ENCODE measurements at places on chromosomes 2 and 18. TPM values are rescaled to one million over a fixed set of nuclear protein-coding genes. Genes with fewer than 3 reads are reported as not detected.

ALPP gene
- not detected for polyA plus RNA-seq

DNA sequence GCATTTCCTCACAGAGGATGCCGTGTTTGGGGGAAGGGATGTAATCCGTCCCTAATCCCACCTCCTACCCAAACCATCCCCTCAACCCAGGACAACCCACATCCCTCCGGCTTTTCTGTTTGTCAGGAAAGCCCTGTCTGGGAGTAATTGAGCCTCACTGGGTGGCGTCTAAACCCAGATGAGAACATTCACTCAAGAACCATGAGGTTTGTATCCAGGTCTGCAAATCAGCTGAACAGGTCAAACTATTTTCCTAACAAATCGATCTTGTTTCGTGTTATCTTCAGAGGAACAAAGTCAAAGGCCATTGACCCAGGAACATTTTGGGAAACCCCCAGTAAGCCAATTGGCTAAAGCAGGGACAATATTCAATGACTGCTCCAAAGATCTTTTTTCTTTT is 25.7 kb downstream of the CYP27C1 start:
- no peak for DNase-seq

DNA sequence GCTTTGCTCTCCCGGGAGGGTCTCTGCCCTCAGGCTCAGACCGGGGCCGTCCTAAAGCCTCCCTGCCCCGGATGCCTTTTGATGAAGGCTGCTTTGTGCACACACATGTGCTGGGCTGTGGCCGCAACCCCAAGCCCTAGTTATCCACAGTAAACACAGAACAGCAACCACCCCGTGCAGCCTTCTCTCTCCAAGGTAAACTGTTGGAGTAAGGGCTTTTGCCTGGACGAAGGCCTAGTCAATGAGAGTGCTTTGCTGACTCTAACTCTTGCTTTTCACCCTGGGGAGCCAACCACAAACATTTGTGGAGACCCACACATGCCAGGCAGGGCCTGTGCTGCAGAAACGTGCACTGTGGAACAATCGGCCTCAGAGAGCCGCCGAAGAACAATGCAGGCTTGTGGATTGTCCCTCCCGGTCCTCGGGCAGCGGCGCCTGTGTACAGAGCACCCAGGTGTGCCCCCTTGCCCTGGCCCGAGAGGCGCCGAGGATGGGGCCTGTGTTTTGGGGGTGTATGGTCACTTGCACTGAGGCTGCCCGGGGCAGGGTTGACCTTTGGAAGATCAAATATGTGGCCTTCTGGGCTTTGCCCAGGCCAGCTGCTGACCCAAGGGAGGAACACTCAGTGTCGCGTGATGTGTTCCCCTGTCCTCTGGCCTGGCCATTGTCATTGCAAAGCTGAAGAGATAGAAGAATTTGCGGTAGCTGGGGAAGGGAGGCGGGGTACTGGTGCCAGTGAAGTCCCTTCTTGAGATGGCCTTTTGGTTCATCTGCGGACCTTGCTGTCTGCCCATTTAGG is 37.0 kb downstream of the CTIF start:
- no peak for DNase-seq

DNA sequence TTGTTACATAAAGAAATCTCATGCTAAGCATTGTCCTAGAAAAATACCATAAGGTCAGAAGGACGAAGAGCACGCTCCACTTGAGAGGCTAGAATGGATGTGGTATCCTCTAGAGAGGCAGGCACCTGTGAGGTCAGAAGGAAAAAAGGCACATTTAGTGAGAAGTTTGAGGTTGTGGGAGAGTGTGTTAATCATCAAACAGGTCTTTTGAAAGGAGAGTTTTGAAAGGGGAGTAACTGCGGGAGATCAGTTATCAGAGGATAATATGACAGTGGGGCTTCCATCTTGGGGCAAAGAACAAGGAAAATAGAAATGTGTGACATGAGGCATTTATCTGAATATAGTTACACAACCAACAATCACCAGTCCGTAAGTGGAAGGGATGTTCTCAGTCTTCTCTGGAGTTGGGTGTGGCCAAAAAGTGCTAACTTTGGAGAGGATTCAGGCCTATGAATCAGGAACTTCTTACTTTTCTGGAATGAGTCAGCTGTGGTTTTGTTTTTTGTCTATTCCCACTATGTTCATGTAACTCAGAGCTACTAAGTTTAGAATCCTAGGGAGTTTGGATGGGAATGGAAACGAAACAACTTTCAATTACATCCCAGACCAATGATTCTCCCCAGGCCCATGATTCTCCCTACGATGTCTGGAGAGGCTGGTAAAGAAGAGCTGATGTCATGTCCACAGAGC is 451.4 kb upstream of the ST6GAL2 start:
- DNase-seq = no peak

BOLL gene
- polyA plus RNA-seq = not detected

GRCh38 chr2:184338771-184339170 is 259.6 kb upstream of the ZNF804A start:
- no peak for DNase-seq

M1AP gene
- polyA plus RNA-seq = 0.23 TPM

DNA sequence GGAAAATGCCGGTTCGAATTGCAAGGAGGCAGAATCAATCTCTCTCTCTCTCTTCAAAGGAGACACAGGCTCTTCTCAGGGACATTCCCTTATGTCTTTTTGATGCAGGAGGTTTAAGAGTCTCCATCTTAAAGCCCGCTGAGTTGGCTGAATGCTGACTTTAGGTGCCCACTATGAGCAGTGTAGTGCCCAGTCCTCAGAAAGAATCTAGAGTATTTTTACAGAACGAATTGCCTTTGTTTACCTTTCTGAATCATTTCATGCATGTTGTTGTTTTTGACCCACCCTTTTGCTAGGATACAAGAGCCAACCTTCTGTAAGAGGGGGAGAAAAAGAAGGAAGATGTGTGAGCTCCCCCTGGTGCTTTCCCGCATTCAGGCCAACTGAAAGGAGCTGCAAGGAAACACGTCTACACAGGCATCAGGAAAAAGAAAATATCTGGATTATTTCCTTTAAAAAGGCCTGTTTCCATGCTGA is 193.5 kb upstream of the TCF4 start:
- peak; percentile 42 for DNase-seq

DNA sequence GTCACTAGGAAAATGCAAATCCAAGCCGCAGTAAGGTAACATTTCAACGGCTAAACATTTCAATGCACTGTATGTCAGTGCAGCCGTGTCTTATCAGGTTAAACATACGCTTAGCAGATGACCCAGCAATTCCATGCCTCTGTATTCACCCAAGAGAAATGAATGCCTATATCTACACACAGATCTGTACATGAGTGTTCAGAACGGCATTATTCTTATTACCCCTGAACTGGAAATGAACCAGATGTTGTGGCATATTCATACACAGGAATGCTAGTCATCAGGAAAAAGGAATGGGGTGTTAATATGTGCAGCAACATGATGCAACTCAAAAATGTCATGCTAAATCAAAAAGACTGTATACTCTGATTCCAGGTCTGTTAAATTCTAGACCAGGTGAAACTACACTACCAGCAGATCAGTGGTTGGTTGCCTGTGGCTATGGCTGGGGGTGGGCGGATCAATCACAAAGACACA is 80.4 kb upstream of the RPL31 start:
- no peak for DNase-seq

DNA sequence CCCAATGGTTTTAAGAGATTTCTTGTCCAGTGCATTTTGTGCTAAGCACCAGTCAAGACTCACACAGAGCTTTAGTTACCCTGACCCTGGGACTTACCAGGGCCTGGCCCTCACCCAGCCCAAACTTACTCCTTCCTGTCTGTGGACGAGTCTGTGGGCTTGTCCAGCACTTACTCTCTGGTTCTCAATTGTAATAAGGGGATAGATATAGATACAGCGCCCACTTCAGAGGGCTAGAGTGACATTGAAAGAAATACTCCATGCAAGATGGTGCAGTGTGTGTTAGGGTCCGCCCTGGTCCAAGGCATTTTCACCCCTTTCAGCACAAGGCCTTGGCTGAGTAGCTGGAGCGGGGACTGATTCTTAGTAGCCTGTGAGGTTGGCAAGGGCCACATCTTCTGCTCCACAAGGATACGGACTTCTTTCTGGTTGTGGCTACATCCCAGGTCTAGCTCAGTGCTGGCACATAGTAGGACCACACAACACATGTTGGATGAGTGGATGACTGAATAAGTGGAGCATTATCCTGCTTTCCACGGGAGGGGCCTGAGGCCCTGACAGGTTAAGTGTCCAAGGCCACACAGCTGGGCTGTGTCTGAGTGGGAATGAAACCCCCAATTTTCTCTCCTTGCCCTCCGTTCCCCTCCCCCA is 3.8 kb upstream of the ARID5A start:
- DNase-seq = no peak

GRCh38 chr2:225192869-225193268 is 150.6 kb upstream of the DOCK10 start:
- no peak for DNase-seq

- DNase-seq = no peak
Measured at GRCh38 chr2:212683346-212684097, 144.9 kb upstream of the ERBB4 start.

DNA sequence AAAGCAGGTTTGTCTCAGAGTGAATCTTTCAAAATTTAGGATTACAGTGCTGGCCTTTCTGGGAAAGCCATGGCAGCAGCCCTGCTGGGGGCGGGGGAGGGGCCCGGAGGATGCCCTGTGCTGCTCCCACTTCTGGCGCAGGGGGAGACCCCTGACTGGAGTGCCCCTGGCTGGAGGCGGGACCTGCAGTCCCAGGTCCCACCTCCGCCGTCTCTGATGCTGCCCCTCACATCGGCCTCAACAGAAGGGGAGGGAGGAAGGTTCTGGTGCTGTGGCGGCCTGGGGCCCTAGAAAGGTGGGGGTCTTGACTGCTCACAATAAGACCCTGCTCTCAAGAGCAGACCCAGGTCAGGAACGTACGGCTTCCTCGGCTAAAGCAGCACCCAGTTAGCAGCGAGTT is 216.4 kb downstream of the TWIST2 start:
- no peak for DNase-seq

GRCh38 chr2:74582184-74582583 is 27.7 kb downstream of the DOK1 start:
- DNase-seq = no peak

GRCh38 chr2:193520709-193521458 is 1326.2 kb upstream of the TMEFF2 start:
- DNase-seq = no peak

GRCh38 chr18:61360404-61361383 is 27.5 kb downstream of the CDH20 start:
- no peak for DNase-seq

GRCh38 chr2:75622500-75622899 is 24.1 kb upstream of the MRPL19 start:
- no peak for DNase-seq

GRCh38 chr2:221447310-221447709 is 124.8 kb downstream of the EPHA4 start:
- DNase-seq = no peak

GRCh38 chr2:219119422-219120043 is 41.1 kb downstream of the NHEJ1 start:
- peak; percentile 39 for DNase-seq

CPLX4 gene
- polyA plus RNA-seq = not detected

GRCh38 chr2:38947241-38948239 is 57.9 kb downstream of the ARHGEF33 start:
- no peak for DNase-seq

IL1RL2 gene
- 1.8 TPM for polyA plus RNA-seq

DNA sequence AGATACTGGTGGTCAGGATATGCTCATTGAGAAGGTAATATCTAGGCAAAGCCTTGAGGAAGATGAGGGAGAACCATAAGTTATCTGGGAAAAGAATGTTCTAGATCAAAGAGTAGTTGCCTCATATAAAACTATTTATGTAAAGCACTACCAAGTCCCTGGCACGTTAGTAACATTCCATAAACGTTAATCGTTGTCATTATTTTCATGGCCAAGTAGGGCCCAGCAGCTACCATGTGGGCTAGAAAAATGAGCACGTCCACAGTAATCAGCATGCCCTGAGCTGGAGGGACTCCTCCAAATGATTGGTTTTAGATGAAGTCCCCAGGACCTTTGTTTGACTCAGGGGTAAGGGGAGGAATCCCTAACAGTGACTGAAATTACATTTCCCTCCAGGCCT is 32.7 kb upstream of the AFTPH start:
- no peak for DNase-seq

TCF23 gene
- polyA plus RNA-seq = 0.12 TPM

DNA sequence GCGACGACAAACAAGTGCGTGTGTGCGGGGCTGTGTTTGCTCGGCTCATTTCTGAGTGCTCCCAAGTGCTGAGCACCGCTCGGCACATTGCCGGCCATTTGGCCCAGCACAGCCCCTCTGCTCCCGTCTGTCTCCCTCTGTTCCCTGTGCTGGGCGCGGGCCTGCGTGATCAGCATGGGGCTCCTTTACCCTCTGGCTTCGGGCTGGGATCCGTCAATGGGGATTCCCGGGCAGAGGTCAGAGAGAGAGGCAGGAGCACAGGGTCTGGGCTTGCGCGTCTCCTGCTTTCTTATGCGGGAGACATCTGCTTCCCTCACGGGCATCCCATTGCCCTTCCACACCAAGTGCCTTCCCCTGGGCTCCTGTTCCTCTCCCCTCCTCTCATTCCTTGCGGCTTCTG is 234.0 kb downstream of the ACKR3 start:
- no peak for DNase-seq

DNA sequence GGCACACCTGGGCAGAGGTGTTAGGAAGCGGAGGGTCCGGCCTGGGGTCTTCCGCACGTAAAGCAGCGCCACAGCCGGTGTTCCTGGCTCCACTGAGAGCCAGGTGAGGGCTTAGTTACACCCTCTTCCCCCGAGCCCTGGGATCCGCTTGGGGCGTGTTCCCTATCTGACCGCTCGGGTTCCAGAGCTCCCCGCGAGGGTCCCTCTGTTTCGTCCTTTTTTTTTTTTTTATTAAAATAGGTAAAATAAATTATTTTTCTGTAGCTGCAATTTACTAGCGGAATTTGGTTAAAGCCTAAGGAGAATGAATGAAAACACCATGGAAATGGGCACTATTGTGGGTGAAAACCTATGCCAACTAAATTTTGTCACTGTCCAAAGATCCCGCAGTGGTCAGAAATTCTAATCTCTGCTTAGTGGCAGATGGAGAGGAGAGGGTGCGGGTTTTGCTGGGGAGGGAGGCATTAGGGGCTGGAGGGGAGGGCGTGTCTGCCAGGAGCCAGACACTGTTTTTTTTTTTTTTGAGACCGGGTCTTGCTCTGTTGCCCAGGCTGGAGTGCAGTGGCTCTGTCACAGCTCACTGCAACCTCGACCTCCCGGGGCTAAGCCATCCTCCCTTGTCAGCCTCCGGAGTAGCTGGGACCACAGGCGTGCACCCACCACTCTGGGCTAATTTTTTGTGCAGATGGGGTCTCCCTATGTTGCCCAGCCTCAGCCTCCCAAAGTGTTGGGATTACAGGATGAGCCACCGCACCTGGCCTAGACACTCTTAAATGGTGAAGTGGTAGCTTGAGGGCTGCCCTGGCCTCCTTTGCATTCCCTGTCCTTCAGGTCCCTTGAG is 834 bp downstream of the PDCL3 start:
- no peak for DNase-seq

GRCh38 chr2:39107156-39107555 is 13.7 kb downstream of the SOS1 start:
- no peak for DNase-seq

- no peak for DNase-seq
Measured at GRCh38 chr2:174343343-174343622, 8.5 kb downstream of the SP9 start.

RHBDD1 gene
- polyA plus RNA-seq = 26.2 TPM

DNA sequence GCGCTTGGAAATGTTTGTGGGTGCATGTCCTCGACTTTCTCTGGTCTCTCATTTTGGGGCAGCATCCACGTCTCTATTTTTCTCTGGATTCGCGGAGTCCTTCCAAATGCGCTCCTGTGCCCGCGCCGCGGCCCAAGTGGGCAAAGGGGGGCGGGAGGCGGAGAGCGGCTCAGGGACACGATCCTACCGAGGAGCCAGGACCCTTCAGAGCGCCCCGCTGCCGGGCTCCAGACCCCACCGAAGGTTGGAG is 990 bp downstream of the EPAS1 start:
- no peak for DNase-seq

- DNase-seq = no peak
Measured at GRCh38 chr2:285531-285930, 2.4 kb downstream of the ALKAL2 start.
